Testis (tissue), 5 donors: ENCODE measurements at places on chromosomes 5 and 9. TPM values are rescaled to one million over a fixed set of nuclear protein-coding genes. Genes with fewer than 3 reads are reported as not detected.

GRCh38 chr5:56482363-56482762 lies 249.2 kb upstream of the ANKRD55 start:
- DNase-seq: no peak

GRCh38 chr9:137046088-137046787 lies at the start of gene NPDC1:
TSS of gene NPDC1 (minus strand) at chr9:137046177. CDS start at chr9:137045989, 188 bp downstream.
- DNase-seq: peak; percentile 88

DNA sequence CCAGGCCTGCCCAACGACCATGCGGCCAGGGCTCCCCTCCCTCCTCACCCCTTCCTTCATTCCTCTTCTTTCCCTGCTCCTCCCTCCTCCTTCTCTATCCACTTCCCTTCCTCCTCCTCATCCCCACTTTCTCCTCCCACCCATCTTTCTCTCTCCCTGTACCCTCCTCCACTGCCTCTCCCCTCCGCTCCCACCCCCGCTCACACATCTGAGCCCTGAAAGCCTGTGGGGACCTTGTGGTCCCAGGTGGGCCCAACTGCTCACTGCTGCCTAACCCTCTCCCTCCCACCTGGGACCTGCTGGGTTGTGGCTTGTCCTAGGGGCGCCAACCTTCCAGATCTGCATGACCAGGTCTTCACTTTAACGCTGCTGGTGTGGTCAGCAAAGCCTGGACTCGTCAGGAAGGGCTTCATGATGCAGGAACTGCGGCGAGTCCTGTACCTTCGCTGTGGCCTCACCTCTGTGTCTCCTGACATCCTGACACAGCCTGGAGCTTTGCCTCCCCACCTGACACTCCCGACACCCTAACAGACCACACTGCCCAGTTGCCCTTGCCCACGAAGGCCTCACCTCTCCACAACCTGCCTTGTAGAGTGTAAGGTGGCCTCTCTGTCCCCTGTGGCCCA lies 34.6 kb downstream of the C5orf15 start:
- no peak for DNase-seq

GRCh38 chr5:77642738-77643653 lies 4.5 kb upstream of the OTP start:
- no peak for DNase-seq

DNA sequence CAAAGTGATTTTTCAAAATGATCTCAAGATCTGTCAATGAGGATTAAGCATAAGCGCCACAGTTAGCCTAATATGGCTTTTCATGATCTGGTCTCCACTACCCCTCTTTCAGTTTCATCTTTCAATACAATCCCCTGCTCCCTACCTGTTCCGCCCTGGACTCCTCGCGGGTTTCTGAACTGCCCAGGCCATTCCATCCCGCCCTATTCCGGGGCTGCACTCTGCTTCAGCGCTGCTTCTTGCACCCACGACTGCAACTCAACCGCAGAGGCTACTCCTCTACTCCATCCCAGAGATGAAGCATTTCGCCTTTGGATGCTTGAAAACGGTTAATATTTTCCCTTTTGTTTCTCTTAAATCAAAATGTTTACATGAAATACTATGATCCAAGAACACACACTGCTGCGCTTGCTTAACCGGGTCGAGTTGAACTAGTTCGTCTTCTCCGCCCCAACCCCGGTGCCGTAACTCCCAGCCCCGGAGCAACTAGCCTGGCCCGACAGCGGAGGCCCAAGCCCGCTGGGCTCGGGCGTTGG lies 716 bp upstream of the OTULIN start:
- no peak for DNase-seq

DNA sequence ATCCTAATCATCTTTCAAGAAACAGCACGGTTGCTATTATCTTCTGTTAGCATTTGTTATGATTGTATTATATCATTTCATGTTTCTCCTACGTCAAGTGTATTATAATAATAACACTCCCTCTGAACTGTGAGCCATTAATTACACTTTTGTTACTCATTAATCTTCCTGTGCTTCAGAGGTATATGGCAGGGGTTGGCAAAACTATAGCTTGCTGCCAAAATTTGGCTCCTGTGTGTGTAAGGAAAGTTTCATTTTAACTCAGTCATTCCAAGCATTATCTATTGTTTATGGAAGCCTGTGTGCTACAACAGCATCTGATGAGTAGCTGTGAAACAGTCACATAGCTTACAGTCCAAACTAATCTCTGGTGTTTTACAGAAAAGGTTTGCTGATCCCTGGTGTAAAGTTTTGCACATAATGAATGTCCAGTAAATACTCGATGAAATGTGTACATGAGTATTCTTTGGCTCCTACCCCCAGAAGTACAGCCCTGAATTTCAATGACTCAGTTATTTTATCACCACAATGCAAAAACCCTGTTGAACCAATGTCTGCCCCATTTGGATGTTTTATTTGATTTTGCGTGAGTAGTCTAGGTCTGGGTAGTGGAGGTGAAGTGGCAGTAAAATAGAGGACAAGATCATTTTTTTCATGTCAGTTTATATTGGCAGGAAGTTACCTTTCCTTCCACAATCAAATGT lies 648.2 kb downstream of the MAT2B start:
- DNase-seq: no peak

- DNase-seq: no peak
Observed at GRCh38 chr5:10457682-10458574, 16.2 kb downstream of the ROPN1L start.

The CDKN2A gene
- 20.4 TPM for total RNA-seq

The MEIKIN gene
- 27.0 TPM for total RNA-seq

- DNase-seq: no peak
Observed at GRCh38 chr5:112534067-112534583, 115.0 kb upstream of the EPB41L4A start.

The LIFR gene
- total RNA-seq: 49.9 TPM

GRCh38 chr5:441996-442334 lies 1.0 kb upstream of the EXOC3 start:
- DNase-seq: no peak

DNA sequence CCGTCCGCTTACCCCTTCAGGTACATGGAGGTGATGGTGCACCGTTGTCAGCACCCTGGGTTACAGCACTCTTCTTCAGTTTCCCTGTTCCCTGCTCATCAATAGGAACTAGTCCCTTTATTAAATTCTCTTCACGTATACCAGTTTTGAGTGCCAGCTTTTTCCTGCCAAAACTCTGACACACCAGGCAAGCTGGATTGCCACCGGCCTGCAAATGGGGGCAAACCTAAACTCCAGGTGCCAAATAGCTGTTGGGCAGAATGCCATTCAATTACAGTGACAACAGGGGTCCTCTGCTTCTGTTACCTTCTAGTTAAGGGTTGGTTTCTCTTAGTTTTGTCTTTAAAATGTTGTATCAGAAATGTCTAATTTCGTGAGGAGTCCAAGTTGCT lies 400.4 kb downstream of the OSTF1 start:
- no peak for DNase-seq

GRCh38 chr5:91171322-91171721 lies 211.8 kb downstream of the ARRDC3 start:
- DNase-seq: no peak

- DNase-seq: peak; percentile 53
Observed at GRCh38 chr5:177473443-177474001, at the start of gene DBN1. TSS of gene DBN1 (minus strand) at chr5:177473634. CDS start at chr5:177473521, 113 bp downstream.

- DNase-seq: peak; percentile 82
Observed at GRCh38 chr5:93582677-93583438, at the start of gene NR2F1. TSS of gene NR2F1 (plus strand) at chr5:93583222. CDS start at chr5:93585024, 1,802 bp downstream.

GRCh38 chr5:179620703-179621350 lies 2.6 kb downstream of the HNRNPH1 start:
- no peak for DNase-seq

DNA sequence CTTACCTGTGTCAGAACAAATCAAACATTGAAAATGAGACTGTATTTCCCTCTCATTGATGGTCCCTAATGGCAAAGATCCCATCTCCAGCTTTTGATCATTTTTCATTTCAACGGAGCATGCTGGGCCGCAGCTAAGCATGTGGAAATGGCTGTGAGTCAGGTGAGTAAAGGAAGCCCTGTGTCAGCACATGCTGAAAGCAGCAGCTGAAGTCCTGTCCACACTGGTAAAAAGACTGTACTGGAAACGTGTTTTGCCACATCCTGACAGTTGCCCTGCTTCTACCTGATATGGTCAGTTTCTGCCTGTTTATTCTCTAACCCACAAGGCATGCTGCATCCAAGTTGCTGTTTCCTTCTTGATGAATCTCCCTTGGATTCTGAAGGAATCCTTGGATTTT lies 330.1 kb downstream of the EFNA5 start:
- DNase-seq: no peak

- DNase-seq: no peak
Observed at GRCh38 chr5:64789457-64789856, 20.7 kb downstream of the CWC27 start.

DNA sequence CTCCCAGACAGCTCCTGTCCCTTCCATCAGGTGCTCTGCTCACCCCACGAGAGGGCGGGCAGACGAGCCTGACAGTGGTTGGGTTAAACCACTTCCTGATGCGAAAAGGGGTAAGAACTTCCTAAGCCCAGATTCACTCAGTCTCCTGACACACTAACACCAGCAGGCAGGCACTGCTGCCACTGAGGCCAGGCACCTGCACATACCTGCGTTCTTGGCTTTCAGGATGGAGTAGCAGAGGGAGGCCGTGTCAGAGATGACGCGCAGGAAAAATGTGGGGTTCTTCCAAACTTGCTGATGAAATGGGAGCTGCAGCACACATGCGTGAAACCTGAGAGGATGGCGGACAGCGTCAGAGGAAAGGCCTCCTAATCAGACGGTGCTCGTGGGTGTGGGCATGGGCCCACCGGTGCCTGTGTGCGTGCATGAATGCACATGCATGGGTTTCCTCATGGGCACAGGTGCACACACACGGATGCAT lies 29.9 kb downstream of the SLC6A18 start:
- no peak for DNase-seq

GRCh38 chr5:149665416-149666175 lies 64.5 kb upstream of the PPARGC1B start:
- no peak for DNase-seq

The PCDHGA1 gene
- total RNA-seq: 13.1 TPM

DNA sequence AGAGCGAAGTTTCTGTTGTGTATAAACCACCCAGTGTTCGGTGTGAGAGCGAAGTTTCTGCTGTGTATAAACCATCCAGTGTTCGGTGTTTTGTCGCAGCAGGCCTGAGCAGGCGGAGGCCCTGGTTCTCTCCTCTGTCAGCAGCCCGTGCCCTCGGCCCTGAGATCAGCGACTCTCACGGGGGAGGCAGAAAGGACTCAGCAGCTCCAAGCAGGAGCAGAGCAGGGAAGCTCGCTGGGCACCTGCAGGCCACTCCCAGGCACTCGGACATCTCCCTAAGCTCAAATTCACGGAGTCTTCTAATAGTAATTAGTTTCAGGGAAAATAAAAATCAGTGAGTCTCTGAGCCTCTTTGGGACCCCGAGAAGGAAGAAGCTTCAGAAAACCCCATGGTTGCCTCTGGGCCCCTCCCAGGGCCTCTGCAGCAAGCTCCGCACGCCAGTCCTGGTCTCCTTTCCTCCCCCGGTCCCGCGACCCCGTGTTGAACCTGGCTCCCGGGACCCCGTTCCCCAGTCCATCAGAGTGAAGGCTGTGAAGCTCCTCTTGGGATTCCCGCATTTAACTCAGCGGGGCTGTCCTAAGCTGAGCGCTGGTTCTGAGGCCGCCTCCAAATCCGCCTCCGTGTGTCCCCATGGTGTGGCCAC lies 81.9 kb upstream of the ADAMTS2 start:
- DNase-seq: no peak

DNA sequence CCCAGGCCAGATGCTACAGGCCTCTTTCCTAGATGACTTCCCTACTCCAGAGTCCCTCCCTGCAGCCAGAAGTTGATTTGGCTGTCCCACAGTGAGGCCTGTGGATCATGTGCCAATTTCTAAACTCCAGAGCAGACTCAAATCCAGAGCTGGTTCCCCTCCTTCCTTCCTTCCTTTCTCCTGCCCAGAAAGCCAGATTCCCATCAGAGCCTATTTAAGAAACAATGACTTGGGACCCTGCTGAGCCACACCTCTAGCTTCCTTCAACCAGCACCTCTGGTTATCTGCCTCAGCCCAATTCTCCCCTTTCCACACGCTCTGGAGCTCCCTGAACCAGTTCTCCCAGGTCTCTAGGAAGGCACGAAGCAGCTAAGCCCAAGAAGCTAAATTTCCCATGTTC lies 7.2 kb downstream of the FAM219A start:
- DNase-seq: no peak

GRCh38 chr9:98707166-98708102 lies 1.3 kb downstream of the GABBR2 start:
- peak; percentile 80 for DNase-seq

- no peak for DNase-seq
Observed at GRCh38 chr5:57103317-57103907, 70.4 kb upstream of the GPBP1 start.

The PITX1 gene
- 3.0 TPM for total RNA-seq

- DNase-seq: peak; percentile 77
Observed at GRCh38 chr9:131997779-131998178, 81.9 kb downstream of the MED27 start.

The AQP3 gene
- 9.0 TPM for total RNA-seq

The IL4 gene
- not detected for total RNA-seq

- no peak for DNase-seq
Observed at GRCh38 chr5:52994266-52994665, 5.1 kb downstream of the ITGA2 start.

- DNase-seq: peak; percentile 18
Observed at GRCh38 chr9:129665814-129666520, 520 bp downstream of the PRRX2 start.

DNA sequence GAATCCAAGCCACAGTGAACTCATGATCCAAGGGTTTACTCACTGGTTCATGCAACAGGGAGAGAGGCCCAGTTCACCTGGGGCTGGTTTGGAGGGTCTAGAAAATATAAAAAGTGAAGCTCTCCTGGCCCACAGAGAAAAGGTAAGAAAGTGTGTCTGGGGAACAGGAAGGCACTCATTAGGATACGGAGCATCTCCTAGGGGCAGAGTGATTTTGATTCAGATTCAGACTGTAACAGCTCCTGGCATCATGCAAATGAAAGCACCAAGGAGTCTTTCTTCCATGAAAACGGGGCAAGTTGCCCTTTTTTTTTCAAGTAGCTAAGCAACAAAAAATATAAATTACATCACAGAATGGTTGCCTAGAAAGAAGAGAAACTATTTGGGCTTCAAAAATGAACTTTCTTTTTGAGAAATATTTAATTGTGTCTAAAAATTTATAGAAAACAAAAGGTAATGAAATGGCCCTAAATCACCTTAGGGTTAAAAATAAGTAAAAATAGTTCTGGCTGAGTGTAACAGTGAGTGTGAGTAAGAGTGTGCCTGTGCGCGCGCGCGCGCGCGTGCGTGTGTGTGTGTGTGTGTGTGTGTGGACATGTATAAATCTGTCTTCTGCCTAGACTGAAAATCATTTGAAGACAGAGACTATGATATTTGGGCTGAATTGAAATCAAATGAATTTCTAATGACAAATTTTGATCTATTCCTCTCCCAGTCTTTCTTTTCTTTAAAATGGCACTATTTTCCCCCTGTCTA lies 177.8 kb upstream of the ZNF462 start:
- no peak for DNase-seq

The CATSPER3 gene
- total RNA-seq: 11.8 TPM

The NSA2 gene
- 81.9 TPM for total RNA-seq
